Stimulated activated CD4-positive, alpha-beta T cell treated with anti-CD3 and anti-CD28 coated beads, Interleukin-12 subunit alpha, Interleukin-12 subunit beta, amount 100 ng/mL, for 4 hours (primary cell): ENCODE measurements at places on chromosomes 13 and 19.
A peak's percentile ranks its signal among the peaks of the same experiment; 100 is the strongest.

DNA sequence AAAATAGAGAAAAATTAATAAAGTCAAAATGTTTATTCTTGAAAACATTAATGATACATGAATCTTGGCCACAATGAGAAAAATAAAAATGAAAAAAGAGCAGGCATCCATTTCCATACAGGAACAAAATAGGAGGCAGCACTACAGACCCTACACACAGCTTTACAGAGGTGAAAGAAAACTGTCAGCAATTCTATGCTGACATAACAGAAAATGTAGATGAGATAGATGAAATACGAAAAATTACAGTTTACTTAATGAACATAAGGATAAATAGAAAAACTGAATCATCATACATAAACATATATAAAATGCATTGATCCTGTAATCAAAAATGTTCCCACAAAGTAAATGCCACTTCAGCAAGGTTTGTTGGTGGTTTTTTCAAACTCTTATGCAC, 5.6 kb downstream of the LILRB4 start:
- no peak for DNase-seq

DNA sequence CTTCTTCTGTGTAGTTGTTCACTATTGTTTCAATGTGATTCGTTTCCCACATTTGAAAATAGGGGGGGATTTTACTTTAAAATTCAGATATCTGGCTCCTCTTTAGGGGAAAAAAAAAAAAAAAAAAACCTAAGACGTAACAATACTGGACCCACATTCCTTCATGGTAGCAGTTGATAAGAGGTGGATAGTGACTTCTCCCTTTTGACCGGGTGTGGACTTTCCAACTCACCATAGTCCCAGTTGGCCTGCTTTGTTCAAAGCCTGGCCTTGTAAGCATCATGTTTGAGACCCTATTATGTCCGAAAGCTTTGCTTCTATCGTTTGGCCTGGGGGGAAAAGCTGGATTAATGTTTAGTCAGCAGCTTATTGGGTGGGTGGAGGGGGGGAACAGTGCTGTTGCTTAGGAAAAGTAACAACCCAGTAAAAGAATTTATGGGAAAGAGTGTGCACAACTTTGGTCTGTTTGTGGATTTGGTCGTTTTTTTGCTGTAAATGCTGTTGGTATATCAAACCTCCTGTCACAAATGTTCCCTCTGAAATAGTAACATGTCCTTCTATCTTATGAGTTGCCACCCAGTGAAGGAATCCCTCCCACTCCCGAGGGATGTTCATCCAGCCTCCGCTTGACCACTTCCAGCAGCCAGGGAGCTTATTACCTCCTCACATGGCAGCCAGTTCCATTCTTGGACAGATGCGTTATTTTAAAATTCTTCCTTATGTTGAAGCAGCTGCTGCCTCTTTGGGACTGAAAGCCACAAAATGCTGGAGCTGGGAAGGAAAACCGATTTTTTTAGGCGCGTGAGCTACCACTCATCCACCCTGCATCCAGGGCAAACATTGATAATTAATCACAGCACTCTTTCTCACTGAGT, 10.4 kb downstream of the SAMD4B start:
- no peak for DNase-seq

DNA sequence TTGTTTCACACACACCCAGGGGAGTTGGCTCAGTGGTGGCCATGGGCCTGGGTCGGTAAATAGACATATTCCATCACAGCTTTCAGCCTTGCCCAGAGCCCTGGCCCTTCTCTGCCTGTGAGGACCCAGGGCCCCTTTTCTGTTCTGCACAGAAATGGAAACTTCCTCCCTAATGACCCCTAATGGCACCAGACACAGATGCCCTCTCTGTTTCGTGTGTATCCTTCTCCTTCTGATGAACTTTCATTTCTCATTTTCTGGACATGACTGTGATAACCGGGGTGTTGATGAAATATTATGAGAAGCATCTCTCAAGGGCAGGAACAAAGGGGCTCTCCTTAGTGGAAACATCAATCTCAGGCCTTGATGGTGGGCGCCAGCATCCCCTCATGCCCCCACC, 12.8 kb downstream of the LILRA1 start:
- DNase-seq: no peak

- DNase-seq: no peak
Measured at GRCh38 chr19:47469719-47470118, 2.0 kb downstream of the SLC8A2 start.

GRCh38 chr19:2552859-2553258, 76.9 kb downstream of the GADD45B start:
- DNase-seq: peak; percentile 26

DNA sequence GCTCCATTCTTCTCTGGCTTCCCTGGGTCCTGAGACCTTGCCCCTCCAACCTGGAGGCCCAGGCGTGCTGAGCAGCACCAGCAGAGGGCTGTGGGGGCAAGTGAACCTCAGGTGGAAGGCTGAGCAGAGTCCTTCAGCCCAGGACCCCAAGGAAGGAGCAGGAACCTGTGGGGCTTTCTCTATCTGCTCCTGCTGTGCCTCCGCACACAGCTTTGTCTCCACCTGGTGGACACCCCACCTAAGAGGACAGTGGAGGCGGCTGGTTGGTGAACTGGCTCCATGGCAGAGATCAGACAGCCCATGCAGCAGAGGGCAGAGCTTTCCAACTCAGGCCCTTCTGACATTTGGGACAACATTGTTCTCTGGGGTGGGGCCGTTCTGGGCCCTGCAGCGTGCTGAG, 19.7 kb downstream of the ZFR2 start:
- DNase-seq: peak; percentile 44

DNA sequence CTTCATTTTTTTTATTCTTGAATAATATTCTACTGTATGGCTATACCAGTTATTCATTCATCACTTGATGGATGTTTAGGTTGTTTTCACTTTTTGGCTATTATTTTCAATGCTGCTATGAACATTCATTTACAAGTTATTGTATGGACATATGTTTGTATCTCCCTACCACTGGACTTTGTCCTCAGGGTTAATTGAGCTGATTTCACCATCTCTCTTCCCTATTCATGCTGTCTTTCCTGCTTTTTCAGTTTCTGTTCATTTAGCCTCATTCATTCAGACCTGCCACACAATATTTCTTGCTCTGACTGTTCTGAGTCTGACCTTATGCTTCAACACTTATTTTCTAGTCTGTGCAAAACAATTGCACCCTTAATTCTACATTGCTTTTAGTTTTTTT, 12.3 kb upstream of the C1QTNF9B start:
- DNase-seq: no peak

DNA sequence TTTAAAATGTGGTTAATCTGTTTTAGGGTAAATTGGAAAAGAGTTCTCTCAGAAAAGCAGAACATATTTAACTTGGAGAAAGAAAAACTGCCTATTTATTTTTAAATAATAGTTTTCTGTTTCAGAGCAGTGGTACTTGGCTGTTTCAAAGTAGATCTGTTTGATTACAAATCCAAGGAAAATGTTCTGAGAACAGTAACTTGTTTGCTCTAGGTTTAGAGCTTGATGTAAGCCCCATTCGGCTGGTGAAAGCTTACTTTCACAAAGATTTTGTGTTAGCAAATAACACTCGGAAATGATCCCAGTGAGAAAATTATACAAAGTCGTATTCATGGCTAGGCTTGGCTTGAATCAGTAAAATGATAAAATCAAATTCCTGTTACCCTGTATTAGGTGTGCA, 395.8 kb upstream of the GPC6 start:
- DNase-seq: no peak

- no peak for DNase-seq
Measured at GRCh38 chr19:40144947-40145748, 46.1 kb upstream of the MAP3K10 start.

DNA sequence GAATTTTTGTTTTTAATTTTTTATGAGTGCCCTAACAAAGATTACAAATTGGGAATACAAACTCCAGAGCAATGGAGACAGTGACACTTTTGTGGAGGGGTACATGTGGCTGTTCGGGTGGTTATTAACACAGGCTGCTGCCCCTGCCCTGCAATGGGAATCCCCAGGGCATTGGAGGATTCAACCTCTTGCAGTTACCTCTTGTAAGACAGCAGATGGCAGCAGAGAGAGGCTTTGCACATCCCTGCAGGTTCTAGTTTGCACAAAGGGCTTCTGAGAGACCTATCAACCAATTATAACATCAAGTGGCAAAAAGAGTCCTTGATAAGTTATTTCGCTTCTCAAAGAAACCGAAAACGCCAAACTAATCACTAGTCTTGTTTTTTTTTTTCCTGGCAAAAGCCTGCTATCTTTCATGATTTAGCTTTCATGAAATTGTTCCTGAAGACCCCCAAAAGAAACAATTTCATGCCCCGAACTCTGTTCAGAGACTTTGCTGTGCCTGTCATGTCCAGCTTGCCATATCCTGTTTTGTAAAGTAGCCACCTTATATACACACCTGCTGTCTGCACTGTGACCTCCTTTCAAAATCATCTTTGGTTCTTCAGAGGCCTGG, 10.4 kb downstream of the GJB2 start:
- DNase-seq: peak; percentile 29

- no peak for DNase-seq
Measured at GRCh38 chr13:77028202-77028601, 1.2 kb upstream of the FBXL3 start.

DNA sequence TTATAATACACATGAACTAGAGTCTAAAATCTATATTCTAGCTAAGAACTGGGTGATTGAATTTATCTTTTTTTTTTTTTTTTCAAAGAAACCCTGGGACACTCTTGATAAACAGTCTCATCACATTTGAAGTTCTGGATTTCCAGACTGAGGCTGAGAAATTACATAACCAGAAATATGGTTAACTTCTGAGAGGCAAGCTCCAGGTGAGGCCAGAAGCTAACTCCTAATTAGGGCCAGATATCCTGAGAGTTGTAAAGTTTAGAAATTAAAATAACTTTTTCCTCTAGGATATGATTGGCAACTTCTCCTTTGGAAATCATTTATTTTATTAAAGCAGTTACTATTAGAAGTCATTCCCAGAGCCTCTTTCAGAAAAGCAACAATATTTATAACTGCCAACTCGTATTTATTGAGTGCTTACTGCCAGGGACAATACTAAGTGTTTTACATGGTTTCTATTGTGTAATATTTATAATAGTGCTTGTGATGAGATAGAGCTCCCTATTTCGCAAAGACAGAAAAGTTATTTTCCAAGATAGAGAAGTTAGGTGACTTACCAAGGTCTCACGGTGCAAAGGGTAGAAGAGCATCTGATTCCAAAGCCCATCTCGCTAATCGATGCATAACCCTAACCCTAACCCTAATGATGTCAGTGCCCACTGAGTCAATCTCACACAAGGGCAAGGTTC, 187.7 kb downstream of the DCT start:
- no peak for DNase-seq

DNA sequence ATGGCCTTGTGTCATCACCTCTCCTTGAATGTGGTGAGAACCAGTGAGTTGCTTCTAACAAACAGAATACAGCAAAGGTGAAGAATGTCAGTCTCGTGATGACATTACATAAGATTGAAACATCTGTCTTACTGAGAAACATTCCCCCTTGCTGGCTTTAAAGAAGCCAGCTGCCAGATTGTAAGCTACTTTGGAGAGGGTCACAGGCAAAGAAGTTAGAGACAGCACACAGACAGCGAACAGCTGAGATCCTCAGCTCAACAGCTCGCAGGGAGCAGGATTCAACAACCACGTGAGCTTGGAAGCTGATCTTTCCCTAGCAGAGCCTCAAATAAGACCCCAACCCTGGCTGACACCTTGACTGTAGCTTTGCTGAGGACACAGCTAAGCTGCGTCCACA, 367.9 kb downstream of the LIG4 start:
- DNase-seq: no peak

DNA sequence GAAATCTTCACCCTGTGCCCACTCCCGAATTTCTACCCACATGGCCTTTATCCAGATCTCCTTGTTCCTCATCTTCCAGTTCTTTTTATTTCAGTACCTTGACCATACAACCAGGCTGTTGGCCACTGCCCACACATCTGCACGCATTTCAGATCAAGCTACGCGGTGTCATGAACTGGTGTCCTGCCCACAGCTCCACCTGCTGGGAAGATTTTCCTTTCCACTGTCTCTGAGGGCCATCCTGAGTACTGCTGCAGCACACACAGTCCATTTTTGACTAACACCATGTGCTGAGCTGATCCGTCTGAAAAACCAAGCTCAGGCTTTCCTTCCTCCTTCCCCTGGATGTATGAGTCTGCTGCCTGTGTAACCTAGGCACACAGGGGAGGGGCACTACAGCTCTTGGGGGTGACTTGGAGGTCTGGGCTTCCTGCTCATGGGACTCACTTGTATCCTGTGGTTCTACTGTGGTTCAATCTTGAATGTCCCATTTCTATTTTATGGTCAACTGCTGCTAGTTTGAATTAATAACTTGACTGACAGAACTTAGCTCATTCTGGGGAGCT, 71.9 kb downstream of the WASF3 start:
- no peak for DNase-seq

GRCh38 chr13:93558637-93559036, 332.0 kb downstream of the GPC6 start:
- DNase-seq: no peak

GRCh38 chr13:81001828-81002385, 661.0 kb upstream of the SPRY2 start:
- DNase-seq: no peak

DNA sequence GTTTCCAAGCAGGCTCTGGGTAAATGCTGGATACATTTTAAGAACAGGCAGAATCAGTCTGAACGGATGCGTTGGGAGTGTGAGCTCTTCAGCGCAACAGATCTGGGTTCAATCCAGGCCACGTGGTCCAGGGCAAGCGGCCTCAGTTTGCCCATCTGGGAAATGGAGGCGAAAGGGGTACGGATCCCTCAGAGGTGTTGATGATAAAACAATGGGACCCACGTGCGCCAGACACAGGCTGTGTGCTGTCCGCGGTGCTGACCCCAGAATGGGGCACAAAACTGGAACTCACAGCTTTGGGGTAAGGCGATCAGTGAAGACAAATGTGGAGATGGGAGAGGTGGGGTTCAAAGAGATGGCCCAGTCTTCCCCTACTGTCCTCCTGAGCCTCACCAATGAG, 13.1 kb upstream of the PDE4C start:
- no peak for DNase-seq
